ENCODE measurements at places on chromosomes 4 and X.

DNA sequence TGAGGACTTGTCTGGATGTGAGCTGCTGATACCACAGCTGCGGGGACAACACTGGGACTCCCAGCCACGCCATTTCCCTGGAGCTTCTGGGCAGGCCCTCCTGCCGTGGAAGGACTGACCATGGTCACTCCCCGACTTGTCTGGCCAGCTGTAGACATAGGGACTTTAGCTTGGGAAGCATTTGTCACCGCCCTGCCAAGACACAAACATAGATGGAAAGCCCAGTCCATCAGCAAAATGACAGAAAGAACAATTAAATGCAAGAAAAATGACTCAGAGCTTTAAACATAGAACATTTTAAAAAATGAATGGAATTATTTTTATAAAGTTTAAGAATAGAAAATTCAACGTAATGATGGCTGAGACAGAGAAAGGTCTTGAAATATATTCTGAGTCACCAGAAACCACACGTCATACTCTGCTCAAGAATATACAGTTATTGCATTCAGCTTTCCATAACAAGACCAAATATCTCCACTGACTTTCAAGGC is 107.6 kb upstream of the CBR4 start:
- no peak for DNase-seq

GRCh38 chr4:164894702-164895101 is 17.7 kb downstream of the APELA start:
- no peak for DNase-seq

DNA sequence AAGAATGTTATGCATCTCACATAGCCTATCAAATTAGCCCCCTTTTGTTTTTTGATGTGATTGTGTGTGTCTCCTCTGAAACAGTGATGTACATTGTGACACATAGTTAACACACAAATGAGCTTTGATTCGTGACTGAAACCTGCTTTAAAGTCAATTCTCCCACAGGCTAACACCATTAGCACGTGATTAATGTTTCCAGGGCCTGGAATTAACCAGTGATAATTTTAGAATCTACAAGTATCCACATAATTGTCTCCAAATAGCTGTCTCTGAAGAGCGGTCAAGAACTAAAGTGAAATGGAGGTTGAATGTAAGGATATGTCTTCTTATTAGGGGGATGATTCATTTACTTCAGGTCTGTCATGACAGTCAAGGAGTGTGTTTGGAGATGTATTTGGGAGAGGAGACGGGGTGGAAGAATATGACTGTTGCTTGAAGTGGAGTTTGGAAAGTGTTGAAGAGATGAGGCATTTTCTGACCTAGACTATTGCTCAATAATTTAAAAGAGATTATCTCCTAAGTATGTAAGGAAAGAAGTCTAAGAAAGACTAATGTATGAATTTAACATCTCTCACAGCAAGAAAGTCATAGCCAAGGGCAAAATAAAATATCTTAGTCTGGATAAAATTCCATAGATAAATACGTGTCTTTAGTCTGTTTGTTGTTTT is 13.7 kb upstream of the RASGEF1B start:
- no peak for DNase-seq

DNA sequence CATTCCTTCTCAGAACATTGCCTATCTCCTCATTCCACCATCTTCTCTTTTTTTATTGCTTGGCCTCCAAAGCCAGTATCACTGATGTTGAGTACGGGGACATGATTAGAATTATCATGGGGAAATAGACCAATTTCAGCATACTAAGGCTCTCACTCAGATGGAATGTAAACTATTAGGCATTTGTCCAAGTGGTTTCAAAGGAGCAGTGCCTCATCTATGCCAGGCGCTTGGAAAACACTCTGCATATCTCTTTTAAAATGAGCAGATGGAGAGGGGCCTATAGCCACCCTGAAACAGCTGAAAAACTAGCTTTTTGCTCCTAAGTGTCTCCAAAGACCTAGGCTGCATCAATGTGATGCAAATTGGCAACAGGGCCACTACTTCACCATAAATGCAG is 150.8 kb upstream of the DIPK2B start:
- DNase-seq = no peak

GRCh38 chr4:78569306-78569821 is 17.8 kb downstream of the ANXA3 start:
- no peak for DNase-seq

- no peak for DNase-seq
Measured at GRCh38 chr4:9859810-9860209, 78.4 kb downstream of the DRD5 start.

GRCh38 chrX:17020851-17021821 is 74.7 kb downstream of the REPS2 start:
- DNase-seq = no peak

GRCh38 chrX:11968991-11969390 is 169.3 kb upstream of the FRMPD4 start:
- DNase-seq = no peak

DNA sequence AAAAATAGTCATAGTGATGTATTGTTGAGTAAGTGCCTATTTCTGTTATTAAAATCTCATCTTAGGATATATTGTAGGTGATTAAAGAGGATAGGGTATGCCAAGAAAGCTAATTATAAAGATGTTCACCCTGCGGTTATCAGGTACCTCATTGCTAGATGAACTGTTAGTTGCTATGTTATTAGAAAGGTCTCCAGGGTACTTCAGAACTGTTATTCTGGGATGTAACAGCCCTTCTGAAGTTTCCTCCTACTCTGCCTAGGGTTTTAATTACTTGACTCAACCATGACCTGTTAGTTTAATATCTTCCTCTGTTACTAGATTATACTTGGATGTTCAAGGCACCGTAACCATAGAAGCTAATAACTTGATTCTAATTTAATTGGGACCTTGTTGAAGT is 15.4 kb downstream of the TMPRSS11E start:
- DNase-seq = no peak

DNA sequence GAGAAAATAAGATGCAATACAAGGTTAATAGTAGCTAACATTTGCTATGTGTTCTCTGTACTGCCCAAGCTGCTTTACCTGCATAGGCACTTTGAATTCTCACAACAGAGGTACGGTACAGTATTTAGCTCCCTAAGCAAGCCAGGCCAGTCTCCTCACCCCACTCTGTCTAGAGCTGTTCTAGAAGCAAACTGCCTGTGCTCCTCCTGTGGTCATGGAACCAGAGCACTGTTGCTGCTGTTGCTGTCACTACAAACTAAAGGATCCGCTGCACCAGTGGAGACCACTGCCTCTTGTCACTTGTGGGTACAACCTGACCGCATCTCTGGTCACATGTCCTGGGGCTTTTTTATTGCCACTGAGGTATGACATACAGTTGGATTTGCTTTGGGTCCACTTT is 19.6 kb downstream of the ZNF330 start:
- no peak for DNase-seq

DNA sequence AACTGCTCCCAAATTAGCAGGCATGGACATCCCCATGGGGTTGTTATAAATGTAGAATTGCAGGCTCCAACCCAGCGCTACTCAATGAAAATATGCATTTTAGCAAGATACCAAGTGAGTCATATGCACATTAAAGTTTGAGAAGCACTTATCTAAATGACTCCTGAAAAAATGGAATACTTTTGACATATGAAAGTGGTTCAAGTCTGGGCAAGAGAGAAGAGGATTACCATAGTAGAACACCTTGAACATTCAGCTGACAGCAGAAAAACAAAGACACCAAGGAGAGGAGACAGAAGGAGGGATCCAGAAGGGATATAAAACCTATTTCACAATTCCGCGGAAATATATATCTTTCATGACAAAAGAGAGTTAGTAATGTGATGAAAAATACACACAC is 63.2 kb upstream of the CT83 start:
- DNase-seq = no peak

- DNase-seq = peak; percentile 38
Measured at GRCh38 chr4:57051095-57051494, 59.1 kb downstream of the IGFBP7 start.

DNA sequence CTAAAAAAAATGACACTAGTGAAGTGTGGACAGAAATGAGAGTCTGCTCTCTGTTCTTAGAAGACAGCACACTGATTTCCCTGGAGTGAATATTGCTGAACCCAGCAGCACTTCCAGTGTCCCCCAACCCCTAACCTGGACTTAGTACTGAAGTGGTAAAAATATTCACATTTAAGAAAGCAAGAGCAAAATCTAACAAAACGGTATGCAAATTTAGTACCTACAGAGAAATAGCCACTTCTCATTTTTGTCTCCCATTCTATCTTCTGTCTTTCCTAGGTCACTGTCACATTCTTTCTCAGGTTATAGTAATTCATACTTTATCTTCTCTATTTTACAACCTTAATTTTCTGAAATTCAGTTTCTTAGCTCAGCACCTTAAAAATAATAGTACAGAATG is 274.7 kb downstream of the CFAP299 start:
- no peak for DNase-seq

GRCh38 chrX:120790118-120790517 is 85.5 kb downstream of the CT47B1 start:
- peak; percentile 19 for DNase-seq

DNA sequence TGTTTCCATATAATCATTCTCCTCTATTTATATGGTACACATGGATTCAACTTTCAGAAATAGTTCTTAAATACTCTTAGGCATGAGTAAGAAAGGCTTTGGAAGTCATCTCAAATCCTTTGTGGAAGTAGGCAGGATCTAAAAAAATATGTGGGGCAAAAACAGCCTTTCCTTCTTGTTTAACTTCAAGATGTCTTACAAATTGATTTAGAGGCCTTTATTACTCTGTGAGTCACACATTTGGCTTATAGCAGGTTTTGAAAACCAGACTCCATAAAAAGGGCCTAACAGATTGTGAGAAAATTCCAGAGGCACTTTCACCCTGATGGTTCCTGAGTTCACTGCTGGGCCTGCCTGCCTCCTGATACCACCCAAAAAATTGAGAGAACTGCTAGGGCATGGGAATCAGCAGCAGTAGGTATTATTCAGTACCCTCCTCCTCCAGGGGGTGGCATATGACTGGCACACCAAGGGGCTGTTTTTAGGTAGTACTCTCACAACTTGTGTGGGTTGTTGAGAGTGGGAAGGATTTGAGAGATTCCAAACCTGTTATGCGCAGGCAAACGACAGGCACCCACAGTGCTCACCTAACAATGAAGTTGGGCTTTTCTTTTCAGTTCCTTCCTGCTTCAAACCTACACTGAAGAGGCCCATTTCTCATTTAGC is 162.7 kb upstream of the MBNL3 start:
- no peak for DNase-seq

DNA sequence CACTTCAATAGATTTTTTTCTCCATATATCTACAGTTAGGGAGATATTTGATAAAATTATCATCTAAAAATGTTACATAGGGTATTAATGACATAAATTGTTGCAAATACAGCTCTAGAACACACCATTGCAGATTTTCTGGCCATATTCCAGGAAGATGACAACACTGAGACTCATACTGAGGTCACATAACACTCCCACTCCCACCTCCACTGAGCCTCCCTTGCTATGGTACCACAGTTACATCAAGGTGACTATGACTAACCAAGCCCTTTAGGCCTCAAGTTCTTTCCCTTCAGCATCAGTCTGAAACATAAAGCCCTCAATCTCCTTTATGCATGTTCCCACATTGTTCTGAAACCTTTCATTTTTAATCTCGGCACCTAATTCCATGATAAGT is 932.0 kb upstream of the IGFBP7 start:
- DNase-seq = no peak

GRCh38 chr4:113684534-113685091 is 76.9 kb downstream of the CAMK2D start:
- DNase-seq = no peak

GRCh38 chr4:38180456-38180855 is 220.3 kb downstream of the PTTG2 start:
- DNase-seq = no peak

DNA sequence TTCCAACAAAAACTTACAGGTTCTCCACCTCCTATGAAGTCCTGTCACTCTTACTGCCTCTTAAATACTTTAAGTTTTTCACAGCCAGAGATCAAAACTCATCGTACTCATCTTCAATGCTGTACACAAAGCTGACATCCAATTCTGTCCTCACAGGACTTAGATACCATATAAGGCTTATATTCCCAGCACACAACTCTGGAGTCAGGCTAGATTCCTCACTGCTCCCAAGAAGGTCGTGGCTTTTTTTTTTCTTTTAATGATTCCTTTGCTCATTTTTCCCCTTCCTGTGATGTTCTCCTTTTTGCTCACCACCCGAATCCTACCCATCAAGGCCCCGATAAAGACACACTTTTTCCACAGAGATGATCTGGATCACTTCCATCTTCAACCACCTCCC is 914 bp downstream of the TRAPPC2 start:
- no peak for DNase-seq

DNA sequence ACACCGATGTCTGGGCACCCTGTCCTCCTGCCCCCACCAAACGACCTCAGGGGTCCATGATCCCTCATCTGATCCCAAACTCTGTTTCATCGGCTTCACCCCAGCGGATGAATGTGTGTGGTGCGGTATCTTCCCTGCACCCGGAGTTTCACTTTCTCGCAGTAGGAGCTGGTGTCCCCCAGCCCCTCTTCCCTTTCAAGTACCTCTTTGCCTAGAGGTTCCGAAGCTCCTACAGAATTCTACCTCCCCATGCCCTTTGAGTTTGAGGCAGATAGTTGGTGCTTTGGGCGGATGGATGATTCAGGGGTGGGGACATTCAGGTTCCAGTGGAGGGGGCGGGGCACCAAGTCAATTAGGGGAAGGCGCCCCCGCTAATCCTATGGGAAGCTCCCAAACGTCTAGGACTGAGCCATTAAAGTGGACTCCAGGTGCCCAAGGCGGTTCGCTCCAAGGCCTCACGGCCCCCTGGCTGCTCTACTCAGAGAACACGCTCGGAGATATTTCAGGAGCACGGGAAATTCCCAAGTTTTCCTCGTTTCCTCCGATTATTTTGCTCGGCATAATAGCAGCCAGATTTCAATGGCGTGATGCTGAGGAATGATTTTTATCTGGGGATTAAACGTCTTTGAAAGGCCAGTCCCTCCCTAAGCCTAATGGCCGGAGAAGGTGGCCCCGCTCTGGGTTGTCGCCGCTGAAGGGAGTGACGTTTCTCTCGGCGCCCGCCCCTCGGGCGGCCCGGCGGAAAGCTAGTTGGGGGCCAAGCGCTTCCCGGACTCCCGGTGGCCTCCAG is 1.3 kb downstream of the MSX1 start:
- peak; percentile 5 for DNase-seq

DNA sequence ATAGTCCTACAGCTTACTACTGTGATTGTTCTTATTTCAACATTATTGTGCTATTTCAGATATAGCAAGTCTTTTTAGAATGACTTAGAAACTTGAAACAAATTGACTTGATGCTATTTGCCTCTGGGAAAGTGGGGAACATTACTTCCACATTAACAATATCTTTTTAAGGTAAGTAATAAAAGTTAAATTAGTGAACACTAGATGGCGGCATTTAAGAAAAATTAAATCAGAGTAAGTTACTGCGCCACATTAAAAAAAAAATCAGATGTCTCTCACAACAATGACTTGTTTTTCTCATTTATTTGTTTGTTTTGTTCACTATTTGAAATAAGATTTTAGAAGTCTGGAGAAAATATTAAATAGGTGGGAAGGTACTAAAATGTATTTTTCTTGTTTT is 1026.9 kb upstream of the SLIT2 start:
- DNase-seq = peak; percentile 40

Measured in AML-193 (cell line).